ENCODE measurements at places on chromosomes 1 and 21.
A peak's percentile ranks its signal among the peaks of the same experiment; 100 is the strongest.

- DNase-seq: peak; percentile 23
These were observed 148.9 kb upstream of the IGSF21 start for GRCh38 chr1:17958704-17959103.

DNA sequence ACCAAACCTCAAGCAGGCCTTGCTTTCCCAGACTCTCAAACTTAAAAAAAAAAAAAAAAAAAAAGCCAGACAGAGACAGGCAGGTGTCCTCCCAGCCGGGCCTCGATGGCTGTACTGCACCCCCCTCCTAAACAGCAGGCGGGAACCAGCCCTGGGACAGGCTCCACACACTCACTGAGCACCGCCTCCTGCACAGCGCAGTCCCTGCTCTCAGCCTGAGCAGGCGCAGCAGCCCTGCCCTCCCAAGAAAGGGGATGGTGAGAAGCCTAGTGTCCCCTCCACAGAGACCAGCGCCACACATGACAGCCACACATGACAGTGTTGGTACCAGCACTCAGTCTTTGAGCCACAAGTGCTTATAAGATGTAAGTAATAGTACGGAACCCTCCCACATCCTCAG is 11.9 kb downstream of the MX2 start:
- no peak for DNase-seq

DNA sequence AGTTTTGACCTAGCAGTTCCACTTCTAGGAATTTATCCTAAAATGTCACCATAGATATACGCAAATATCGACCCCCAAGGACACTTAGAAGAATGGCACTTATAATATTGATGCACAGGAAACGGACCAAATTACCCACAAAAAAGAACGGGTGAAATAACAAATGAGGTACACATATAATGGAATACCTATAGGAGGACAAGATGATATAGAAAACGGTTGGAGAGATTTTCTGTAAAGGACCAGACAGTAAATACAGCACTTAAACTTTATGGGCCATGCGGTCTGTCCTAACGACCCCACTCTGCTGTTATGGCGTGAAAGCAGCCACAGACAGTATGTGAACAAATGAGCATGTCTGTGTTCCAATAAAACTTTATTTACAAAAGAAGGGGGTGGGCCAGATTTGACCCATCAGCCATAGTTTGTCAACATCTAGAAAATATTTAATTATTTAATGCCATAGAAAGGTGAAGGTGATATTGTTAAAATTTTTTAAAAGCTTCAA is 2.4 kb downstream of the TMPRSS3 start:
- DNase-seq: no peak

GRCh38 chr1:246728311-246728710 is 4.1 kb downstream of the SCCPDH start:
- DNase-seq: no peak

DNA sequence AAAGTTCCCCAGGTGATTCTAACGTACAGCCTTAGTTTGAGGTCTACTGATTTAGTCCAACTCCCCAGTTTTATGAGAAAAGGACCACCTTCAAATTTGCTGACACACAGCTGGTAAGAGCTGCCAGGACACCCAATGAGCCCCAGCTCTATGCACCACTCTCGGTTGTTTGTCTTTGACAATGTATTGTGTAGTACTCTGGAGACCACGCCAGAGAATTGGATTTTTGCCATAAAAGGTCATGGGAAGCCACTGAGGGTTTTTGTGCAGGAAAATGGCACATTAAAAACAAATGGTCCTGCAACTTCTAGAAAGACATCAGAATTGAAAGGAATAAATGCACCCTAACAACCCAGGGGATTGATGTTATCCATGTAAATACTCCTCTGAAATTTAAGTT is 7.1 kb upstream of the IER5 start:
- no peak for DNase-seq

- DNase-seq: no peak
These were observed 4.1 kb downstream of the PTPRU start for GRCh38 chr1:29240400-29240837.

- no peak for DNase-seq
These were observed 23.8 kb upstream of the COL18A1 start for GRCh38 chr21:45381036-45381787.

DNA sequence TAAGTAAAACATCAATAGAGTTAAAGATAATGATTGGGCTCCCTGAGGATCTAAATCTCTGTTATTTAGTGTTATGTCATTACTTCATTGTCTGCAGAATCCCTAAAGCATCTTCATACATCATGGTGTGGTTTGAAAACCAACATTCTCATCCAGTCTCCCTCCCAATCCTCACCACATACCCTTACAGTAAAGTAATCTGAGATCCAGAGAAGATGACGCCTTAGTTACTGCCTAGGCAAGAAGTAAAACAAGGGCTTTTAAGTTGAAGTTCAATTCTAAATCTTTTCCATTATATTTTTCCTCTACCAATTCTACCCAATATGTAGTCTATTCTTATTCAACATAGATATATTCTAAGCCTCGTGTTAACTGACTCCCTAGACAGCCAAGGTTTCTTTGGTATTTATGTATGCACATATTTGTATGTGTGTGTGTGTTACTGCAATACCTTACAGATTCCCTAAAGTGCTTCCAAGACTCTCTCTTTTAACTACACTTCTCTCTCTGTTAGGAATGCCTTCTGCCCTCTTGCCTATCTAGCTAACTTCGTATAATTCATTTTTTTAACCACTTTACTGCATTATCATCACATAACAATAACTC is 17.3 kb downstream of the DPH5 start:
- DNase-seq: no peak

DNA sequence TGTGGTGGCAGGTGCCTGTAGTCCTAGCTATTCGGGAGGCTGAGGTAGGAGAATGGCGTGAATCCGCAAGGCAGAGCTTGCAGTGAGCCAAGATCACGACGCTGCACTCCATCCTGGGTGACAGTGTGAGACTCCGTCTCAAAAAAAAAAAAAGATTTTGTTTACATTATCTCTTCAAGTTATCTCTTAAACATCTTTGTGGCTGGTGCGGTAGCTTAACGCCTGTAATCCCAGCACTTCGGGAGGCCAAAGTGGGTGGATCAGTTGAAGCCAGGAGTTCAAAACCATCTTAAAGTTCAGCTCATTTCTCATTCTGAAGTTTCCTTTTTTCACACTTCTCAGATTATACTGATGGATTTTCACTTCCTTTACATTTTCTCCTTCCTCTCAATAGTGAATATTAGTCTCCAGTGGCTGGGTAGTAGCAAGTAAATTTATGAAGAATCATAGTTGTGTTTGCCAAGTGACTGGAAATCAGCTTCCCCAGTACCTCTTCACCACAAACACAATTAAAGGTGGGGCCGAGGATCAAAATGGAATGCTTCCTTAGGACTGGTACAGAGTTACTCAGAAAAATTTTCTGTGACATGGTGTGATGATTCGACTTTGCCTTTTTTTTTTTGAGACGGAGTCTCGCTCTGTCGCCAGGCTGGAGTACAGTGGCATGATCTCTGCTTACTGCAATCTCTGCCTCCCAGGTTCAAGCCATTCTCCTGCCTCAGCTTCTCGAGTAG is 13.8 kb downstream of the PIP5K1A start:
- no peak for DNase-seq
